ENCODE measurements at places on chromosomes 12 and 14.

GRCh38 chr12:114291389-114292060 lies 114.4 kb downstream of the TBX5 start:
- no peak for DNase-seq

- DNase-seq, result no peak
Measured at GRCh38 chr14:68849416-68849815, 56.5 kb upstream of the ZFP36L1 start.

DNA sequence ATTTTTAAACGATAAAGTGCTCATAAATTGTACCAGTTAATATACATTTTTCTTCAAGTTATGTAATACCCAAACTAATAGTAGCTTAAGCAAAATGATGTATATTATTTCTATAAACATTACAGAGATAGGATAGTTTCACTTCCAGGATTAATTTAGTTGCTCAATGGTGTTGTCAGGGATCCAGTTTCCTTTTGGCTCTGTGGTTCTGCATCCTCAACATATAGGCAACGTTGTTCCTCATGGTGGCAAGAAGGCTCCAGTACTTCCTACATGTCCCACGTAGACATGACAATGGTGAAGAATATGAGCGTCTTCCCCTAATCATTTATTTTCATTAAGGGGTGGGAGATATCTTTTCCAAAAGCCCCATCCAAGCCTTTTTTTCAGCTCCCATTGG lies 60.7 kb upstream of the DCD start:
- no peak for DNase-seq

DNA sequence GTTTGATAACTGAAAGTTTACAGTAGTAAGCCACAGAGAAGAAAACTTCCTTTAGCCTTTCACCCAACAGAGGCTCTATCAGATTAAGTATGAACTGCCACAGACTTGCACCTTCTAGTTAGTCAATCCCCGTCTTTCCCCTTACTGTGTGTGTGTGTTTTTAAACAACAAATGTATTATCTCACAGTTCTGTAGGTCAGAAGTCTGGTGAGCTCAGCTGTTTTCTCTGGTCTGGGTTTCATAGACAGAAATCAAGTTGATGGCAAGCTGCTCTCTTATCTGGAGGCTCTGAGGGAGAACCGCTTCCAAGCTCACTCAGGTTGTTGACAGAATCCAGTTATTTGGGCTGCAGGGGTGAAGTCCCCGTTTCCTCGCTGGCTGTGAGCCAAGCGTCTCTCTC lies 320.5 kb downstream of the PRKD1 start:
- no peak for DNase-seq

DNA sequence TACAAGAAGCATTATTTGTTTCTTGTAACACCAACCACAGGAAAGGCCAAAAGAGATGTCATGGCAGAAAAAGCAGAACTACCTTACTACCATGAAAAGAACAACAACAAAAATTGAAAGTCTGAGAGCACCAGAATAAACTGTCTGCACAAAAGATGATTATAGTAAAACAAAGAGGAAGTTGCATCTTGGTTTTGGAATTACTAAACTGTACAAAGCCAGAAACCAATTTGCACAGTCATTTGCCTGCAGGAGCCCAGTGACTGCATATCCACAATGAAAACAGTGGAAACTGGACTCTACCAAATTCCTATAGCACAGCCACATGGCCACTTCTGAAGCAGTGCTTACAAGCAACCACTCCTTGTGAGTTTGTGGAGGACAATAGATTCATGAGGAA lies 276.2 kb downstream of the SSPN start:
- no peak for DNase-seq

DNA sequence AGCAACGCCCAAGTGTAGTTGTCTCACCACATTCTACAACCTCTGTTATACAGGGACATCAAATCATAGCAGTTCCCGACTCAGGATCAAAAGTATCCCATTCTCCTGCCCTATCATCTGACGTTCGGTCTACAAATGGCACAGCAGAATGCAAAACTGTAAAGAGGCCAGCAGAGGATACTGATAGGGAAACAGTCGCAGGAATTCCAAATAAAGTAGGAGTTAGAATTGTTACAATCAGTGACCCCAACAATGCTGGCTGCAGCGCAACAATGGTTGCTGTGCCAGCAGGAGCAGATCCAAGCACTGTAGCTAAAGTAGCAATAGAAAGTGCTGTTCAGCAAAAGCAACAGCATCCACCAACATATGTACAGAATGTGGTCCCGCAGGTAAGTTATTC lies 123.0 kb downstream of the ARID2 start:
- no peak for DNase-seq

DNA sequence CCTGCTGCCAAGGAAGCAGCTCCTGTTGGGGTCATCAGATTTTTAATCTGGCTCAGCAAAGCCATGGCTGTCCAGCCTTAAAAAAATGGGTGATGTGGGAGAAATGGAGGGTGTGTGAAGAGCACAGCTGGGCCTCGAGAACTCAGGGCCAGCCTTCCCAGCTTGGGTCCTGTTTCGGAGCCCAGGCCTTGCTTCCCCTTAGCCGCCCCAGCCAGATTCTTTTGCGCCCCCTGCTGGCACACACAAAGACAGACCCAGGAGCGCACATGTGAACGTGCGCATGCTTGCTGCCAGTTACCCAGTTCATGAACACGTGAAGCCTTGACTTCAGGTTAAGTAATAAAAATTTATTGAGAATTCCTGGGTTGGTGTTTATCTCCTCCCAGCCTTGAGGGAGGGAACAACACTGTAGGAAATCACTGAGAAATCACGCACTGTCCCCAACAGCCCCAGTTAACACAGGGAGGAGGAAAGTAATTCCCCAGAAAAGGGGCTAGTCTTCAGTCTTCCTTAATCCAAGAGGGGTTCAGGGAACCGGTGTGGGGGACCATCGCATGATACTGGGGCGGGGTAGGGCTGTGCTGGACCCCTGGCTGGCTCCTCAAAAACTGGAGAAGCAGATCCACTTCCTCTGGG lies 5.3 kb downstream of the PHB2 start:
- peak; percentile 27 for DNase-seq

GRCh38 chr12:109640961-109641360 lies 67.4 kb downstream of the MVK start:
- DNase-seq, result no peak

GRCh38 chr14:57560681-57561080 lies 67.0 kb upstream of the CCDC198 start:
- DNase-seq, result no peak

GRCh38 chr12:84841591-84841990 lies 71.0 kb downstream of the SLC6A15 start:
- DNase-seq, result no peak

DNA sequence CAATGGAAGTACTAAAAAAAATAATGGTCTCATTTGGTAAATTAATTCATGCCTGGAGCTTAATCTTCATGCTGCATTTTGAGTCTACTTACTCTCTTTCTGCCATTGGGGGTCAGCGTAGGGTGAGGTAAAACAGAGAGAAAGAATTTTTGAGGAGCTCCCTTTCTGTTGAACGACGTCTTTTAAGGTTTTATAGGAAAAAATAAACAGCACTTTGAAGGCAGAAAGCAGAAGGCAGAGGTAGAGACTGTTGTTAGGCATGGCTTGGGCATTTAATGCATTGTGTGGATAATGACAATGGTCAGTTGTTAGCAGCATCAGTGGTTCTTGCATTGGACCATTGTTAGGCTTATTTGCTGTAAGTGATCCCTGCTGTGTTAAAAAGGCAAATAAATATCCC lies 557.2 kb upstream of the STXBP6 start:
- no peak for DNase-seq

DNA sequence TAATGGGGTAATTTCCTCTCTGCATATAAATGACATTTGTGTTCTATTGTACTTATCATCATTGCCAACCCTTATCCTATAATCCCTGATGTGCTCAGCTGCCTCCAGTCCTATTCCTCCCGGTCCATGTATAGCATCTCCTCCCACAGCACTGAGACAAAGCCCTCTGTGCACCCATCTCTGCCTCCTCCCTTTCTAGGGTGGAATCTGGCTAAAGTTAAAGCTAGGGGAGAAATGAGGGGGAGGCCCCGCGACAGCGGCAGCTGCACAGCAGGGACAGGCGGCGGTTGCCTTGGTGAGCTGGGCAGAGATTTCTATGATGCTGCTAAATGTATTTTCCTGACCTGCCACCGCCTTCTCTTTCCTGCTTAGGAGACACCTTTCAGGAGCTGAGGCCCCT lies 12.8 kb upstream of the ZDHHC22 start:
- no peak for DNase-seq

DNA sequence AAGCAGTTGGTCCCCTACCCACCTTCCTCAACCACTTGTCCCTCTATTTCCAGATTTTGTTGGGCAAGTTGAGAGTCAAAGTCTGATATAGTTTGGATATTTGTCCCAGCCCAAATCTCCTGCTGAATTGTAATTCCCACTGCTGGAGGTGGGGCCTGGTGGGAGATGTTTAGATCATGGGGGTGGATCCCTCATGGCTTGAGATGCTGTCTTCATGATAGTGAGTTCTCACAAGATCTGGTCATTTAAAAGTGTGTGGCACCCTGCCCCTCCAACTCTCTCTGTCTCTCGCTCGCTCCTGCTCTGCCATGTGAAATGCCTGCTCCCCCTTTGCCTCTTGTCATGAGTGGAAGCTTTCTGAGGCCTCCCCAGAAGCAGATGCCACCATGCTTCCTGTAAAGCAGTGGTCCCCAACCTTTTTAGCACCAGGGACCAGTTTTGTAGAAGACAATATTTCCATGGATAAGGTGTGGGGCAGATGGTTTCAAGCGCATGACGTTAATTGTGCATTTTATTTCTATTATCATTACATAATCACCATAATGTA lies 37.3 kb upstream of the BCL11B start:
- DNase-seq, result no peak

GRCh38 chr14:22689199-22689598 lies 45.0 kb upstream of the OR6J1 start:
- DNase-seq, result no peak

GRCh38 chr14:52723514-52724359 lies 6.2 kb upstream of the STYX start:
- DNase-seq, result no peak

DNA sequence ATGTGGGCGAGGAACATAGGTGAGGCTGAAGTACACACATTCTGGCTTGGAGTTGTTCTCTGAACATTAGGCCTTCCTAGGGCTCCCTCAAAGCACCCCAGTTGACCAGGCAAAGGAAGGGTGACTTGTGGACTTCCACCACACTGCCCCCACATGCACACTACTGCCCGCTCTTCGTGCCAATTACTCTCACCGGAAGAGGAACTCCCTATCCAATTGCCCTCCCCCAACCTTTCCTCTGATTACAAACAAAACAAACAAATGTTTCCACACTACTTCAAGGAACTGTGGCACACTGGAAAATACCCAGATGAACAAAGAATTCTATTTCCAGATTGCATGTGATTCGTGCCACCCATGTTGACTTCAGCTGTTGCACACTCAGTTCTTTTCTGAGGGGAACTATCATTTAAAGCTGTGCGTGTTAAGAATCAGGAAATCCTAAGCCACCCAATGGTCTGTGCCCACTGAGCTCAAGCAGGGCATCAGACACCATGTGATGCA lies 139.3 kb downstream of the SSPN start:
- DNase-seq, result no peak

- DNase-seq, result no peak
Measured at GRCh38 chr12:19749906-19750574, 310.7 kb downstream of the AEBP2 start.

- no peak for DNase-seq
Measured at GRCh38 chr12:67546746-67547145, 101.8 kb upstream of the DYRK2 start.

DNA sequence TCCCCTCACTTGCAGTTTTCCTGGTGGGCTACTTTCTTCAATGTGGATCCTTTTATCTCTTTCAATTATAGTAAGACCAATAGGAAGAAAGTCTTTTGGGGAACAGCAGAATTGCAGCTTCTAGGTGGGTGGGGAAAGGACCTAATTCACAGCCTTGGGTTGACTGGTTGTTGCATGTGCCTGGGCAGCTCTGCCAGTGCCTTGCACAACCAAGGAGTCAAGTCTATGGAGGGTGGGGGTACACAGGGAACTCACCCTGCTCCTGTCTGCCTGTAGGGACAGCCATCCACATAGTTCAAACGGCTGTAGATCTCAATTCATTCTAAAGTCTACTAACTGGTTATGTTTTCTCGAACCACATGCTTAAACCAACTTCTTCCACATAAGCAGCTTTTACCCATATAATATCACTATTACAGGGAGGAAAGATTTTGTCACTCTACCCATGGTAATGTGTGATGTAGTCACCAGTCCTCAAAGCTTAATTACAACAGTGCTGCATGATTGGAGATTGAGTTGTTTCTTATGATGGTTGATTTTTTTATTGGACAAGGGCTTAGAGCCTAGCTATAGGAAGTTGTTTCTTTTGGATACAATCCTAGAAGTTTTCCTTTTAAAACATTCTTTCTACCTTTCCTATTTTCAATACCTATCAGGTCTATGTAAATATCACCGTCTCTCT lies 117.7 kb upstream of the FRMD6 start:
- no peak for DNase-seq

- no peak for DNase-seq
Measured at GRCh38 chr12:76020281-76020680, 11.3 kb downstream of the PHLDA1 start.

- DNase-seq, result no peak
Measured at GRCh38 chr14:36625436-36625835, 36.2 kb upstream of the PAX9 start.

- no peak for DNase-seq
Measured at GRCh38 chr14:96279564-96279963, 23.6 kb downstream of the BDKRB1 start.

DNA sequence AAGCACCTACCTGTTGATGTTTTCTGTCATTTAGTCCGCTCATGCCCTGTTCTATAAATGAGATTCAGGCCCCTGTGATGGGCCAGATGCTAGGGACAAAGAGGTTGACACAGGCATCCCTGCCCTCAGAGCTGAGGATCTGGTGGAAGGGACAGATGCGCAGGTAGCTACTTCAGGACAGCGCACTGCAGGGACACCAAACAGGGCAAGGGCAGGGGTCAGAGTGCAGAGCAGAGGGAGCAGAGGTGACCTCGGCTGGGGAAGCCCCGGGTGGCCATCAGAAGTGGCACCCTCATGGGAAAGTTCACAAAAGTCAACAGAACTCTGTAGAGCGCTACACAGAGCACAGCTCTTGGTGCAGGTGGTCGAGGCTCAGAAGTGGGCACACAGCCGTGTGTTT lies 5.6 kb upstream of the PNMA1 start:
- no peak for DNase-seq

Measured in NCI-H187 (cell line).